ENCODE measurements at places on chromosomes 16 and 17.

DNA sequence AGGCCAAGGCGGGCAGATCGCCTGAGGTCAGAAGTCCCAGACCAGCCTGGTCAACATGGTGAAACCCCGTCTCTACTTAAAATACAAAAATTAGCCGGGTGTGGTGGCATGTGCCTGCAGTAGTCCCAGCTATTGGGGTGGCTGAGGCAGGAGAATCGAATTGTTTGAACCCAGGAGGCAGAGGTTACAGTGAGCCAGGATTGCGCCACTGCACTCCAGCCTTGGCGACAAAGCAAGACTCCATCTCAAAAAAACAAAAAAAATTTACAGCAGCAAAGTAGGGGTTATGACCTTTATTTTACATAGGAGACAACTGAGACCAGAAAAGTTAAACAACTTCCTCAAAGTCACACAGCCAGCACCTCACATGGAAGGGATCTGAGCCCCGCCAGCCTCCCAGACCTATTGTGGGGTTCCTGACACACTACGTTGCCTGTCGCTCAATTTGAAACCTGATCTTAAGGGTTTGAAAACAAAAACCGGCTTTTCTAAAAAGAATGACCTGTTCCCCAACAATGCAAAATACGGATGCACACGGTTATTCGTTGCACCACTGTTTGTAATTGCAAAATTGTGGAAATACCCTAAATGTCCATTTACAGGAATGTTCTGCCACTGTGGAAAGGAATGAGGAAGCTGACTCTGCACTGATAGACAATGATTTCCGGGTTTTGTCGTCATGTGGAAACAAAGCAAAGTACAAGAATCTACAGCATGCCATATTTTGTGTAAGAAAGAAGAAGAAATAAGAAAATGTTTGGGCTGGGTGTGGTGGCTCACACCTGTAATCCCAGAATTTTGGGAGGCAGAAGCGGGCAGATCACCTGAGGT is 77.2 kb downstream of the CNGB1 start:
- no peak for DNase-seq

GRCh38 chr17:42424991-42425610 is 2.0 kb upstream of the CAVIN1 start:
- no peak for DNase-seq

DNA sequence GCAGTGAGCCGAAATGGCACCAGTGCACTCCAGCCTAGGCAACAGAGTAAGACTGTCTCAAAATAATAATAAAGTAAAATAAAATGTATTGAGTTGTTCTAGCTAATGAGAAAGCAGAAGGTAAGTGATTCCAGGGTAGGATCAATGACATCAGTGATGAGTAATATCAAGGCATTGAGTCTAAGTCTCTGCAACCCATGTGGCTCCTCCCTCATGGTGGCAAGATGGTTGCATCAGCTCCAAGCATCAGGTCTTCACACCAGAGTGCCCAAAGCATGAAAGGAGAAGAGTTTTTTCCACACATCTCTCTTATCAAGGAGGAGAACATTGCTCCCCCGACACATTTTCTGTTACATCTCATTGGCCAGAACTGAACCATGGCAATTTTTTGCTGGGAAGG is 34.8 kb upstream of the GAS7 start:
- no peak for DNase-seq

- no peak for DNase-seq
These were observed 1.1 kb downstream of the EZH1 start for GRCh38 chr17:42743595-42744282.

GRCh38 chr16:81481207-81481821 is 36.7 kb downstream of the CMIP start:
- DNase-seq = no peak

DNA sequence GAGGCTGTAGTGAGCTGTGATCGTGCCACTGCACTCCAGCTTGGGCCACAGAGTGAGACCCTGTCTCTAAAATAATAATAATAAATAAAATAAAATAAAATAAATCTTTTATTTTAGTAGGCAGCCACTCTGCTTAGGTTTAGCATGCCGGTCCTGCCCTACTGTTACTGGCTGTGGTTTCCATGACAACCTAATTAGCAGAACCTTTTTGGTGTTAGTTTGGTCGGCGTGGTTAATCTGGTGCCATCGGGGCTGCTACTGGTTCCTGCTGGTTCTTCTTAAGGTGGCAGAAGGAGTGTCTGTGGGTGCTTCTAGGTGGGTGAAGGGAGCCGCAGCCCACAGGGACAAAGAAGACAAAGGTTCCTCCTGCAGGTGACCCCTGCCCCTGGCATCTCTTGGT is 37.8 kb upstream of the CBX4 start:
- DNase-seq = no peak

- DNase-seq = no peak
These were observed 37.2 kb downstream of the KCNJ2 start for GRCh38 chr17:70206361-70207010.

- DNase-seq = no peak
These were observed 64.1 kb upstream of the TRAP1 start for GRCh38 chr16:3781421-3781820.

- no peak for DNase-seq
These were observed 52.6 kb downstream of the PIMREG start for GRCh38 chr17:6496640-6497441.

GRCh38 chr17:29256735-29257466 is 10.2 kb downstream of the CRYBA1 start:
- DNase-seq = no peak

- DNase-seq = no peak
These were observed 22.4 kb upstream of the CBX4 start for GRCh38 chr17:79861413-79862216.

GRCh38 chr17:9181640-9182039 is 160.3 kb downstream of the NTN1 start:
- DNase-seq = no peak

DNA sequence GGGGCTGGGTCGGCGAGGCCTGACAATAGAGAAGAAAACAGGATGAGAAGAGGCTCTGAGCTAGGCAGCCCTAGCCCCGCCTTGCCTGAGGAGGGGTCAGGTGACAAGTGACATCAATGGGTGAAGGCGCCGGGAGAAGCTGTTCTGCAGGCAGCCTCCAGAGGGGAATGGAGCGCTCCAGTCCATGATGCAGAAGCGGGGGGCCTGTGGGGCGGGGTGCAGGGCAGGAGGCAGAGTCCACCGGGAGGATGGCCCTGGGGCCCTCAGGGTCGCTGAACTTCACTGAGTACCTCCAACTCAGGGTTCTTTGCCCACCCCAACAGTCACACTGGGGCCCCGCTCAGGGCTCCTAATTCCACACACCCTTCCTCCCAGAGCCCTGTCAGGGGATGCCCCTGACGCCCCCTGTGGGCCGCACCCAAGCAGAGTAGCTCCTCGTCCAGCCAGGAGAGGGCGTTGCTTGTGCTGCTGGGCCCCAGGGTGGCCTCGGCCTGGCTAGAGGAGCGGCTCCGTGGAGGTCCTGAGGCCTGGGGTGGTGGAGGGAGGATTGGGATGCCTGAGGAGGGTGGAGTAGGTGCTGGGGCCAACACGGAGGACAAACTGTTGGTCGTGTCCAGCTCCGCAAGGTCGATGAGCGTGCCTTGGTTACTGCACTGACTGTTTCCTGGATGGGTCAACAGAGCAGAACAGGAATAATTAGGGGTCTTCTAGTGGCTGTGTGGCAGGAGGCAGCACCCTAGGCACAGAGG is 20.8 kb downstream of the GGA3 start:
- peak; percentile 47 for DNase-seq

DNA sequence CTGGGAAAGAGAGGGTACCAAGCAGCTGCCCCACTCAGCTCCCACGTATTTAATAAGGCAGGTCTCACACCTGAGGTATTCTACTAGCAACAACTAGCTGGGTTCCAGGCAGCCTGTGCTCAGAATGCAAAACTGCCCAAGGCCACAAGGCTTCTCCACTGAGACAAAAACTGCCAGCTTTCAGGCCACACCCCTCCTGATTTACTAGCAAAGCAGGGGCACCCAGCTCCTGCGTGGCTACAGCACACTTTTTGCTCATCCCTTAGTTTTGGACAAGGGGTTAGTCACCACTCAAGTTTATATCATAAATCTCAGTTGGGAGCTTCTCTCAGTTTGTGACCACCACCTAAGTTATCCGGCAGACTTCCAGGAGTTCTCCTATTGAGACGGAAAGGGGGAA is 494.6 kb downstream of the CDH11 start:
- no peak for DNase-seq

DNA sequence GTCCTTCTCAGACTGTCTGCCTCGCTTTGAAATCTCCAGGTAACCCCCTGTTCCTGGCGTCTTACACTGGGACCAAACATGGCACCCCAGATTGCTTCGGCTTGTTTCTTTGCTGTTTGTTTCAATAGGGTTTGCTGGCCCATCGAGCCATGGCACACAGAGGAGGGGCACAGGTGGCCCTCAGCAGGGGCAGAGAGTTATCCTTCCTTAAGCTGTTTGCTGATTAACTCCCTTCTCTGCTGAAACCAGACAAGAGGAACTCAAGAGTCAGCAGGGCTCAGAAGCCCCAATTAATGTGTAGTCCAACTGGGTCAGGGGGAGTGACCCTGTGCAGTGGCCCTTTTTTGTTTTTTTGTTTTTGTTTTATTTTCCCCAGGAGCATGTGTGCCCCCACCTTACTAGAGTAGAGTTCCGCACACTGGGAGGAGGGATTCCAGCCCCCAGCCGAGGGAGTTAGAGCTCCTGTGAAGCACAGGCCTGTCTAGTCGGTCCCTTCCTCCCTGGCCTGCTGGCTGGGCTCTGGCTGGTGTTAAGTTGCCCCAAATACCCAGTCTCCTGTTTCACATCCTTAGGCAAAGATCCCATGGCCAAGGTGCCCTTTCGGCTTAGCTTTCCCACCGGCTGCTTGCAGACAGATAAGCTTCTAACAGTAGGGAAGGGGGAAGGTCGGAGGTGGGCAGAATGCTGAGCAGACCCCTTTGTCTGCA is 39.3 kb downstream of the YPEL2 start:
- no peak for DNase-seq

- no peak for DNase-seq
These were observed 1049.4 kb upstream of the EEF2KMT start for GRCh38 chr16:6146874-6147425.

DNA sequence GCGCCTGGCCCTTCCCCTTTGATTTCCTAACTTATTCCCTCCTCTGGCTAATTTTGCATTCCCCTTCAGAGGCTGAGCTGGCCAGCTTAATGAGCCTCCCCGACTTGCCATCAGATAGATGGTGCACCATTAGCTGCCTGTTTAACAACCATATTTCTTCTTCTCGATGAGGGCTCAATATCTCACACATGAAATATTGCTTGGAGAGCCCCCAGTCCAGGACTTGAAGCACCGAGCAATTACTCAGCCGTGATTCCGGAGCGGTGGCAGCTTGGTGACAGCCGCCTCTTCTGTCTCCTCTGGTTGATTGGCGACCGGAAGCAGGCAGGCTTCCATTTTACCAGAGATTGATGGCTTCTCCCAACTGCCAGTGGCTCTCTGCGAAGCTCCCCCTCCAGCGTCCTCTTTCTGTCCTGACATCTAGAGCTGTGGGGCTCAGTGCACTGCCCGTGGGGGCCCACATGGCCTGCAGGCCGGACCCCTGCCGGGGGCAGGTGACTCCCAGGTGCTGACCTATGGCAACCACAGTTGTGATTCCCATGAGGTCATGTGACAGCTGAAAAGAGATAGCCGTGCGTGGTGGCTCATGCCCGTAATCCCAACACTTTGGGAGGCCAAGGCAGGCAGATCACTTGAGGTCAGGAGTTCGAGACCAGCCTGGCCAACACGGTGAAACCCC is 133.7 kb upstream of the SEC14L1 start:
- DNase-seq = no peak

- no peak for DNase-seq
These were observed 199.5 kb upstream of the NLRP1 start for GRCh38 chr17:5783851-5784250.

DNA sequence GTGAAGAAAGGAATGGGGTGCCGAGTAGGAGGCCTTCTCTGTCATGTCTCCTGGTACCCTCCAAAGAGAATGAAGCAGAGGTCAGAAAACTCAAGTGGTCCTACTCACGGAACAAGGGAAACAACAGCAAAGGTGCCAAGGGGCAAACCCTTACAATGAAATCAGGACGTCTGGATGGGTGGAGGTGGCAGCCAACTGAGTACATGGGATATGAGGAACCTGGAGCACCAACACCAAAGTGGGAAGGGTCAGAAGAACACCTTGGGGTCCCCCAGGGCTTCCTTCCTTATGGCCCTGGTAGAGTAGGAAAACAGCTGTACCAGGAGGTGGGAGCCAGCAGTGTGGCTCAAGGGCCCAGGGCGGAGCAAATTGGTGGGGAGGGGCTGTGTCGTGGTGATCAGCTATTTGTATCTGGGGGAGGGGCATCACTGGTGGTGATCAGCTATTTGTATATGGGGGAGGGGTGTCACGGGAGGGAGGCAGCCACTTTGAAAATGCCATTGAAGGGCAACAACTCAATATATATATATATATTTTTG is 643 bp downstream of the HIGD1B start:
- DNase-seq = no peak

GRCh38 chr16:81464279-81464678 is 19.7 kb downstream of the CMIP start:
- no peak for DNase-seq

DNA sequence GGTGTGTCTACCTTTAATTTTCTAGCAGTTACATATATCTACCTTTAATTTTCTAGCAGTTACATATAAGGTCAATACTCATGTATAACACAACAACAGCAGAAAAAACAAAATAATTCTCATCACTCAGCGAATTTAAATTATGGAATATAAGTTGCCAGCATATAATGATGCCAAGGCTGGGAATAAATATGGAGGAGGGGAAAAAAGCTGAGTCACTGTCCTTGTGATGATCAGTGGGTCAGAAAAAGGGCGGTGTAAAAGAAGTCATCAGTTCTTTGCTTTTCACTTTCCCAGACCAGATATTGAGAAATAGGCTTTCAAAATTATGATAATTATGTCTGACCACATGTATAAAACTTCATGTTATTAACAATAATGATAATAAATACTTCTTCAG is 1471.7 kb downstream of the CDH8 start:
- DNase-seq = no peak

GRCh38 chr17:71933306-71933705 is 187.5 kb upstream of the SOX9 start:
- no peak for DNase-seq

- DNase-seq = no peak
These were observed 67.4 kb downstream of the CYB561 start for GRCh38 chr17:63378411-63379375.

GRCh38 chr17:29251184-29251583 is 4.5 kb downstream of the CRYBA1 start:
- no peak for DNase-seq

DNA sequence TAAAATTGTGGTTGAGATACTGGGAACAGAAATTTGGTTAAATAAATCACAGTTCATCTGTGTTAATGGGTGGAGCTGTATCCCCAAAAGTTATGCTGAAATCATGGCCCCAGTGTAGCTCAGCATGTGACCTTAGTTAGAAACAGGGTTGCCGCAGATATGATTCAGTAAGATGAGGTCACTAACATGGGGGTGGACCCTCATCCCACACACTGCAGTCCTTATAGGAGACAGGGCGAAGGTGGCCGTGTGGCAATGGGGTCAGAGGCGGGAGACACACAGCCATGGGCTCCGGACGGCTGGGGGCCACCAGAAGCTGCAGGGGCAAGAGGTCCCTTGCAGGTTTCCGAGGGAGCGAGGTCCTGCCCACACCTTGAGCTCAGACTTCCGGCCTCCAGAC is 10.7 kb downstream of the GALNS start:
- DNase-seq = no peak

Measured in stimulated activated CD4-positive, alpha-beta T cell treated with anti-CD3 and anti-CD28 coated beads, Interleukin-1b, Interleukin-23, amount 100 ng/mL, for 48 hours (primary cell).